ENCODE measurements at places on chromosomes 6 and 20.

- peak; percentile 13 for DNase-seq
Measured at GRCh38 chr6:32973144-32974015, 5.0 kb downstream of the BRD2 start.

GRCh38 chr6:31402324-31403282 is 792 bp upstream of the MICA start:
- no peak for DNase-seq

- DNase-seq = no peak
Measured at GRCh38 chr6:26270486-26270861, 94.5 kb upstream of the BTN3A2 start.

- no peak for DNase-seq
Measured at GRCh38 chr6:110013386-110013785, 35.3 kb downstream of the GPR6 start.

DNA sequence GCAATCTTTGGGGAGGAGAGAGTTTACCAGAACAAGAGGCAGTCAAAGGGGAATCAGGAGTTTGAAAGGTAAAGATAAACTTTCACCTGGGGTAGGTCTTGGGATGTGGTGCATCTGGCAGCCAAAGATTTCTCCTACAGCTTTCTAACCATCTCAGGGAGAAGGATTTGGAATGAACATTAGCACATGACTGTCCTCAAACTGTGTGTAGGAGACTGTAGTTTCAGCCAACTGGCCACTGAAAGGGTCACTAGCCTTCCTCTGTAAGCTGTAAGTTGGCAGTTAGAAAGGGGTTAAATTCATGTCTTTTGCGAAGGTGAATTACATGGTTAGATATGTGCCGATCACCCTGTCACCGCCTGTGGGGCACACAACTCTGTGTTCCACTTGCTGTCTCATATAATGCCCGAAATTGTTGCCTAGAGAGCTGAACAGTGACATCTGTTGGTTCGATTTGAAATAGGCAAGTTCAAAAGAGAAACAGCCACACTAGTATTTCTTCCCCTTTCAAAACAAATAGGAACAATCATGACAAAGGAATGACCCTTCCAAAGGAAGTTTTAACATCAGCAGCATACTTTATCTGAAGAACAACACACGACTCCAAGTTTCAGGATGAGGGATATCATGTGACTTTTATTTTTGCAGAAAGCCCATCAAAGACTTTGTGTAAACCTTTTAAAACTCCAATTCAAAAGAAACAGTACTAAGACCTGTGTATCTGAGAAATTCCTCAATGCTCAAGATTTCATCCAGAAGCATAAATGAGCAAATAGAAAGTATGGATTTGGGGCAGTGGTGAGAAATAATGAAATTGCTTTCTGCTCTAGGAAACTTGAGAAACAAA is 1.1 kb upstream of the OPN5 start:
- DNase-seq = peak; percentile 83

DNA sequence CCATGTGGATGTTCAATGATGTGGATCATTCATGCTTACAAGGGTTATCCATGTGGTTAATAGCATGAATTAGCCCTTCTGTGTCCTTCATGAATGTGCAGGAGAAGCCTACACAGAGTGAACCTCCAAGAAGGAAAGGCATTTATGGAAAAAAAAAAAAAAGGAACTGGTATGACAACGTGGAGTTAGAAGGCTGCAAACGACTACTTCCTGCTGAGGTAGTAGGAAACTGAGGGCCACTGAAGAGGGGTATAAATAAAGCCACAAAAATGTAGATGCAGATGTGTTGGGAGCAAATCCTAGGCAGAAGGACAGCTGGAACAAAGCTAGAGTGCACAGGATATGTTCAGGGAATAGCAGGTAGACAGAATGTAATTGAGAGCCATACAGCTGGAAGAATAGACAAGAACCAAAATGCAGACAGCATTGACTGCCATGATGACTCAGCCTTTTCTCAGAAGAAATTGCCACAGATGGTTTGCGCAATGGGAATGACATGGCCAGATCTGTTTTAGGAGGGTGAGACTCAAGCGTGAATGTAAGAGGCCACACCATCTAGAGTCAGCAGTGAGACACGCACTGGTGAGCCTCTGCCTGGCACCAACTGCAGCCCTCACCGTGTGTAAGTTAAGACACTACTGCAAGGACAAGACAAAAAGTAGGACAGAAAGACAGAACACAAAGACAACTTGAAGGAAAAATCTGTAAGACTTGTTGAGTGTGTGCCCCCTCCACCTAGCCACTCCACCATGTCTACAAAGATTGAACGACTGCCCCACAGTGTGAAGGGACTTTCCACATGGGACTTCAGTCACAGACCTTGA is 79.8 kb downstream of the KIF13A start:
- DNase-seq = peak; percentile 87

- DNase-seq = no peak
Measured at GRCh38 chr6:38493931-38494547, 145.7 kb downstream of the BTBD9 start.

- DNase-seq = no peak
Measured at GRCh38 chr6:37696220-37696840, 1.4 kb downstream of the MDGA1 start.

DNA sequence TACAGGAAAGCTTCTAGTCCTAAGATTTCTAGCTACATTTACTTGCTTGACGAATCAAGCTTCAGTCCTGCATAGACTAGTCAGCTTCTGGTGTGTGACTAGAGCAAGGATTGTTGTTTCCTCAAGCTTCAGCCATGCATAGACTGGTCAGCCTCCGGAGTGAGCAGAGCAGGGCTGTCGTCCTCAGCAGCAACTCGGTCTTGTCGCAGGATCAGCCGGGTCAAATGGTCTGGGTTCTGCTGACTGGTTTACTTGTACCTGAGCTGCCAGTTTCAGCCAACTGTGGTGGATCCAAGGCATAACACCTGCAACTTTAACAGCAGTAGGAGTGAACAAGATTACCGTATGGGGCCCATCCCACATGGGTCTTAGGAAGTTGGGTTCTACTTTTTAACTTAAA is 10.8 kb upstream of the GMPR start:
- no peak for DNase-seq

GRCh38 chr6:163122365-163122764 is 292.2 kb upstream of the QKI start:
- no peak for DNase-seq

All from amniotic stem cell (primary cell).